ENCODE measurements at places on chromosomes 7 and 10.

DNA sequence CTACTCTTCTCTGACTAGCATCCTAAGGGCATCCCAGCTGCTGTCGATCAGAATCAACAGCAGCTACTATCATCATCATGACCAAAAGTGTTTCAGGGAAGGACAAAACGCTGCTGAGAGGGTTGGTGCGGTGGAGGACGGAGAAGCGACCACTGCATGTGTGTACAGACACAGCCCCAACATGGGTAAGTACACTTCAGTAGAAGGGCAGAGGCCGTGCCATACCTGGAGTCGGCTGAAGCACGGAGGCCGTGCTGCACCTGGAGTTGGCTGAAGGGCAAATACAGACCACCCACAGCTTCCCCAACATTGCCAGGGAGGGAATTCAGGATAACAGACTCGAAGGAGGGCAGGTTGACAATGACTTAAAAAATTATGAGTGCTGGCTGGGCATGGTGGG lies 67.8 kb upstream of the CYTH3 start:
- DNase-seq = no peak

DNA sequence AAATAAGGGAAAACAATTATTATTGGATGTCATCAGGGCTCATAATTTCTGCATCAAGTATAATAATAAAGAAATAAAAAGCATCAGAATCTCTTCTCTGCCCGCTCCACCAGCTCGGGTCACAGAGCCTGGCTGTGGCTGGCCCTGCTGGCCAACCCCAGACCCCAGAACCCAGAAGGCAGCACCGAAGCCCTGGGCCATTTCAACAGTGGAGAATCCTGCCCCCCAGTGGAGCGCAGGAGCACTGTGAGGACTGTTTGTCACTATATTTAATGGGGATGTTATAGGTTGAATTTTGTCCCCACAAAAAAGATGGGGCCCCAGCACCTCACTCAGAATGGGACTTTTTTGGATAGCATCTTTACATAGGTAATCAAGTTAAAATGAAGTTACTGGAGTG lies 27.3 kb downstream of the DENND11 start:
- DNase-seq = no peak

- no peak for DNase-seq
Observed at GRCh38 chr7:88599528-88599927, 160.0 kb upstream of the ZNF804B start.

DNA sequence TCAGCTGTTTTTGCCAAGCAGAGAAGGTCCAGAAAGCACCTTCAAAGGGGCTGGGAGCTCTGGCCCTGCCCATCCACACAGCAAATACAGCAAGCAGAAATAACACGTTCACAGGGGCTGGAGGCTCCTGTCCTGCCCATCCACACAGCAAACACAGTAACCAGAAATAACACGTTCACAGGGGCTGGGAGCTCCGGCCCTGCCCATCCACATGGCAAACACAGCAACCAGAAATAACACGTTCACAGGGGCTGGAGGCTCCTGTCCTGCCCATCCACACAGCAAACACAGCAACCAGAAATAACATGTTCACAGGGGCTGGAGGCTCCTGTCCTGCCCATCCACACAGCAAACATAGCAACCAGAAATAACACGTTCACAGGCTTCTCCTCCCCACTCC lies 558.1 kb downstream of the PTPRN2 start:
- no peak for DNase-seq

- no peak for DNase-seq
Observed at GRCh38 chr7:121752706-121753105, 120.3 kb upstream of the PTPRZ1 start.
